ENCODE measurements at places on chromosomes 13 and 19.

DNA sequence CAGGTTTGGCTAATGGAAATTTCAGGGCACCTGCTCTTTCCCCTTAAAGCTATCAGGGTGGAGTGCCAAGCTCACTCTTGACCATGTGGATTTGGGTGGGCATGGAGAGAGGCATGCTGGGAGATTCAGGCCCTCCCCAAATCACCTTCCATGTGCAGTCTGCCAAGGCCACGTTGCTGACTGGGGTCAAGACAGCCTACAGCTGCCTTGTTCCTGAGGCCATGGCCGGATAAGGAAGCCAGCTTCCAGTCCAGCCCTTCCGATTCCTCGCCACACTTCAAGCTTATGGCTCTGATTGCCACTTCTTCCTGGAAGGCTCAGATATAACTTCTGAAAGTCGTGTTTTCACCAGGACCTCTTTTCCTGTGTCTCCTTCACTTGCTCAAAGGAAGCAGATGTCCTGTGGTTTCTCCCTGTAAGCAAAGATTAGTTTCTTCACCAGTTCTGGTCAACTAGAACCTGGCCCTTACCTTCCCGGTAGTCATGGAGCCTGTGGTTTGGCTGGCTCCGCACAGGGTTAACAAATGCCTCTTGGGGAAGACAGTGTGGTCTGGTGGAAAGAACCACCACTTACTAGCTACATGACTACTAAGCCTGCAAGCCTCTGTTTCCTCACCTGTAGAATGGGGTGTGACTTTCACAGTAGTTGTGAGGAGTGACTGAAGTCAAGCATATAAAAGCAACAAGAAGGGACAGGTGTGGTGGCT lies 16.1 kb upstream of the TPT1 start:
- DNase-seq: no peak

DNA sequence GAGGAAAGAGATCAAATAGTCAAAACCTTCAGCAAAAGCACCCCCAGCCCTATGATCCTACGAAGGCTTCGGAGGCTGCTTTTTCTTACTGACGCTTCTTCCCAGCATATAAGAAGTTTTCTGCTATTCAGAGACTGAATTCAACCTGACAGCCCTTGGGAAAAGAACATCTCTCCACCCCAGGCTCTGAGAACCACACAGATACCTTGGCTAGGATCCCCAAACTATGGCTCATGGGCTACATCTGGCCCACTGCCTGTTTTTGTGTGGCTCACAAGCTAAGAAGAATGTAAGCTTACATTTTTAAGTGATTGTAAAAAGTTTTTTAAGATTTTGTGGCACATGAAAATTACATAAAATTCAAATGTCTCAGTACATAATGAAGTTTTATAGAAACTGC lies 3.0 kb downstream of the SLC15A1 start:
- DNase-seq: no peak

DNA sequence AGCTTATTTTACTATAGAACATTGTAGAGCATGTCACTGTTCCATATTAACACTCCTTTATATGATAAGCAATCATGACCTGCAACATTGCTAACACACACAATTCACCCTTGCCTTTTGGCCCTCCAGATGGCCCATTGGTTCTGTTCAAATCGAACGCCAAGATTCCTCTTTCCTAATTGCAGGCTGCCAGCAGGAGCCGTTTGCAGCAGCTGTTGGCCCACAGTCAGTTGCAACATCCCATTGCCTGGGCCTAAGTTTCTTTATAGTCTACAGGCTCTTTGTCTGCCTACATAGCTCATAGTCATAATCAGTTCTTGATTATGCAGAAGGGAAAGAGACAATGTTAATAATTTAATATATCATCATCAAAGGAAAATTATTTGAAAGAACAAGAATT lies 37.6 kb downstream of the KCTD12 start:
- DNase-seq: no peak

DNA sequence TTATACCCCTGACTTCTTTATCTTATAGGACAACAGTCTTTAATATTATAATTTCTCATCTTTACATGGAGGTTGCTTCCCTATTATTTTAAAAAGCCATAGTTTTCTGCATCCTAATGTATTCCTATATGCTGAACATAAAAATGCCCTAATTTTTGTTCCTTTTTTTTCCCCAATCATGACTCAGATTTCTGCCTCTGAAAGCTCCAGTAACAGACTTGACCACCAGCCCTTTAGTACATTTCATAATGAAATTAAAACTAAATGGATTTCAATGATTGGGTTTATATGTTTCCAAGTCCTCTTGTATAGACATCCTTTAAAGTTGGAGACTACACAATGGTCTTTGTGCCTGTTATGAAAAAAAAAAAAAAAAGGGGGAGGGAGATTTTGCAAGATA lies 712.5 kb downstream of the DIAPH3 start:
- no peak for DNase-seq

Data from stimulated activated CD8-positive, alpha-beta memory T cell treated with anti-CD3 and anti-CD28 coated beads, Interleukin-7, amount 100 ng/mL, for 48 hours (primary cell).